ENCODE measurements at places on chromosomes 5 and 9. TPM values are rescaled to one million over a fixed set of nuclear protein-coding genes. Genes with fewer than 3 reads are reported as not detected.

GRCh38 chr5:140169410-140169809, 5.6 kb upstream of the CYSTM1 start:
- no peaks in the 10 kb centered on the region for H3K27me3 ChIP-seq
- H3K36me3 ChIP-seq, result no peaks in the 10 kb centered on the region
- H3K4me3 ChIP-seq, result no peak overlapping the region
- H3K4me1 ChIP-seq, result no peaks in the 10 kb centered on the region
- no peak overlapping the region for H3K27ac ChIP-seq
- no peak for DNase-seq

DNA sequence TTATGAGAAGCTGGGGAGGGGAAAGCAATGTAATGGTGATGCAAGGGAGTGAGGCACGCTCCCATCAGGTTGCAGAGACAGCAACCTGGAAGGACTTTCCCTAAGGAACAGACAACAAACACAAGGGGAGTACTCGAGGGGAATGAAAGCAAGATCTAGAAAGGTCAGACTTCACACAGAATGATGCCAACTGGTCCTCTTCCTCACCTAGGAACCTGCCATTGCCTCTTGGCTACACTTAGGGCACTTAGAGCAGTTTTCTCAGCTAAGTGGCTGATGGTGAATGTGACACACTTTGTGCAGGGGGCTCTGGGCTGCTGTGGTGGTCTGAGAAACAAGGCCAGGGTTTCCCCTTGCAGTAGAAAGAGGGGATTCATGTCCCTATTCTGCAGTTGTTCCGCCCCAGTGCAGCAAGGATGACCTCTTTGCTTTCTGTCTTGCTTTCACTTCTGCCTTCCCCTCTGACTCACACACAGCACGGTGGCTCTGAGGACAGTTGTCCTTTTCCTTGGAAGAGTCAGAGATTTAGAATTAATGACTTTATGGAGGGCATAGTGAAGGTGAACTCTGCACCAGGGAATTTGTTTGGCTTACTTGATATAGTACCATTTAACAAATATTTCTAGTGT, 394.0 kb upstream of the KLF4 start:
- no peak overlapping the region for H3K4me3 ChIP-seq
- H3K27me3 ChIP-seq, result no peaks in the 10 kb centered on the region
- DNase-seq, result no peak

DNA sequence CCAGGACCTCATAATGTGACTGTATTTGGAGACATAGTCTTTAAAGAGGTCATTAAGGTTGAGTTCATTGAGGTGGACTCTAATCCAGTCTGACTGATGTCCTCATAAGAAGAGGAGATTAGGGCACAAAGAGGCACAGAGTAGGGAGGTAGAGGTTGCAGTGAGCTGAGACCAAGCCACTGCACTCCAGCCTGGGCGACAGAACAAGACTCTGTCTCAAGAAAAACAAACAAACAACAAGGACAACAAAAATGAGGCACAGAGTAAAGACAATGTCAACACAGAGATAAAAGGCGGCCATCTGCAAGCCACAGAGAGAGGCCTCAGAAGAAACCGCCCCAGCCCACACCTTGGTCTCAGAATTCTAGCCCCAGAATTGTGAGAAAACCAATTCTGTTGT, 17.0 kb upstream of the TDRD7 start:
- H3K36me3 ChIP-seq, result no peaks in the 10 kb centered on the region
- H3K27me3 ChIP-seq, result no peaks in the 10 kb centered on the region
- DNase-seq, result no peak
- no peak overlapping the region for H3K27ac ChIP-seq

DNA sequence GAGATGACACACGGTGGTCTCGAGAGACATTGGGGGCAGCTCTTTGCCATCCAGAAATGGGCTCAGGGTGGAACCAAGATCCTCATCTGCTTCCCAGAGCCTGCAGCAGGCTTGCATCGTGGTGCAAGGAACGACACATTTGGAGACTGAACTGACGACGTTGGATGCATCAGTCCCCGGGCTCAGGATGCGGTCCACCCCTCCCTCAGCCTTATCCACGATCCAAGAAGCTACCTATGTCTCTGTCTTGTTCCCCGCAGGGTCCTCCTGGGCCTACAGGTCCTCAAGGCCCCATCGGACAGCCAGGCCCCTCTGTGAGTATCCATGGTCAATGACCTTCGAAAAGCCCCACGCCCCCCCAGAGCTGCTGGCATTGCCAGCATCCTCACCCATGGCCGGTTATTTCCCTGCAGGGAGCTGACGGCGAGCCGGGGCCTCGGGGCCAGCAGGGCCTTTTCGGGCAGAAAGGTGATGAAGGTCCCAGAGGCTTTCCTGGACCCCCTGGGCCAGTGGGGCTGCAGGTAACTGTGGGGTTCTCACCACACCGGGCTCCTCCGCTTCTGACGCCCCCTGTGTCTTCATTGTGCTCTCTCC, 69.4 kb upstream of the FCN2 start:
- no peaks in the 10 kb centered on the region for H3K4me1 ChIP-seq
- H3K27me3 ChIP-seq, result no peaks in the 10 kb centered on the region
- no peak overlapping the region for H3K27ac ChIP-seq

DNA sequence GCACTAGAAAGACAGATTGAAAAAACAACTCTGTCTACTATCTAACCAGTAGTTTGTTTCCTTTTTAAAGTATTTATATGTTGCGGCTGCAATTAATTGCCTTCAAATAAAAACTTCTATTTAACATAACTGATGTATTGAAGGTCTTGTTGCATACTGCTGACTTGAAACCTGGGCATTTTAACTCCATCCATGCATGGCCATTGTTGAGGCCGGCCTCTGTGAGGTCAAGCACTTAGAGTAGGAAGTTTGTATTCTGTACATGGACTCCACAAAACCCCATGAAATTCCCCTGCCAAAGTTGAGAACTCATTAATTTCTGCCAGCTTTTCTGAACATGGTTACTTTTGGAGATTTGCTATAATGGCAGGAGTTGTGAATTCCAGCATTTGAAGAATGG, 150.6 kb downstream of the GAS1 start:
- no peak overlapping the region for H3K4me3 ChIP-seq
- DNase-seq, result no peak
- no peaks in the 10 kb centered on the region for H3K27me3 ChIP-seq
- no peaks in the 10 kb centered on the region for H3K36me3 ChIP-seq
- H3K4me1 ChIP-seq, result no peaks in the 10 kb centered on the region
- H3K27ac ChIP-seq, result peak overlapping the region; percentile 36

DNA sequence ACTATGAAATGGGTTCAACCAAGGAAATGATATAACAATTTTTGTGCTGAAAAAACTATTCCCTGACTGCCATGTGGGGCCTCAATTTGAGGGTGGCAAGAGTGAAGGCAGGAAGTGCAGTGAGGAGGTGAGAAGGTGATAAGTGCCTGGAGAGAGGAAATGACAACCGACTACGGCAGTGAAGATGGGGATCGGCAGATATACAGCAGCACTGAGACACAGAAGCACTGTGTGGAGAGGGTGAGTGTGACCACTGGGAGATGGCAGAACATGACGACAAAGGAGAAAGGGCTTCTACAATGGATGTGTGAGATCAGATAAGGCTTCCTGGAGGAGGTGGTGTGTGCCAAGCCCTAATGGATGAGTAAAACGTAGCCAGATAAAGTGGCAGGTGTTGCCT, 271.8 kb downstream of the TRIM32 start:
- DNase-seq, result no peak
- no peak overlapping the region for H3K27ac ChIP-seq
- no peaks in the 10 kb centered on the region for H3K27me3 ChIP-seq
- no peaks in the 10 kb centered on the region for H3K4me1 ChIP-seq
- H3K36me3 ChIP-seq, result no peaks in the 10 kb centered on the region

DNA sequence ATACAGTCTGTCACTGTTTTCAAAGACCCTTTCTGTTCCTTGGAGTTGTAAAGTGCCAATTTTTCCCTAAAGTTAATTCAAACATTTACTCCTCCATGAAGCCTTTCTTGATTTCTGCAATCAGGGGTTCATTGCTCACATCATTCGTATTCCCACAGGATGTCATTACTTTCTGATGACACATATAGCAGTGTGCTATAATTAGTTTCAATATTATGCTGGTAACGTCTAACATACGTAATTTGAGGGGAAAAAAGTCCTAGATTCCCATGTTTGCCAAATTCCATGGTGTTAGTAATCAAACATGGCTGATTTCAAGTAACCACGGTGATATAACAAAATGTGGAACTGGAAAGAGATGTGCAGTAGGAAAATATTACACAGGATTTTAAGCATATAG, 468.2 kb upstream of the MEF2C start:
- no peak overlapping the region for H3K27ac ChIP-seq
- DNase-seq, result no peak
- H3K27me3 ChIP-seq, result no peaks in the 10 kb centered on the region
- no peak overlapping the region for H3K4me3 ChIP-seq
- no peaks in the 10 kb centered on the region for H3K36me3 ChIP-seq

DNA sequence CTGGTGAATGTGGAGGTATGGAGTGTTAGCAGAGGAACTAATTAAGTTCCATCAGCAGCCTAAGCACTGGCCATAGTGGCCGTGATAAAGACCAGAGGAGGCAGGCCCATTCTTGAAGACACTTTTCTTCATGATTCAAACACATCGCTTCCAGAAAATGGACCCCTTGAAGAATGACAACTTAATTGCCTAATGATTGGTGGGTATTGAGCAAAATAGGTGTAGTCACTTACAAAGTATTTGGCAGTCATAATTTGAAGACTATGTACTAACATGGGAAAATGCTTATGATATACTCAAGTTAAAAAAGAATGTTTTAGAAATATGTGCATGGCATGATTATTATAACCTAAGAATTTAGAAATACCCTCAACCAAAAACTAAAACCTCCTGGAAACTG, 44.8 kb downstream of the MEGF10 start:
- H3K36me3 ChIP-seq, result no peaks in the 10 kb centered on the region
- no peaks in the 10 kb centered on the region for H3K27me3 ChIP-seq
- DNase-seq, result no peak
- no peak overlapping the region for H3K4me3 ChIP-seq
- no peaks in the 10 kb centered on the region for H3K4me1 ChIP-seq
- no peak overlapping the region for H3K27ac ChIP-seq

DNA sequence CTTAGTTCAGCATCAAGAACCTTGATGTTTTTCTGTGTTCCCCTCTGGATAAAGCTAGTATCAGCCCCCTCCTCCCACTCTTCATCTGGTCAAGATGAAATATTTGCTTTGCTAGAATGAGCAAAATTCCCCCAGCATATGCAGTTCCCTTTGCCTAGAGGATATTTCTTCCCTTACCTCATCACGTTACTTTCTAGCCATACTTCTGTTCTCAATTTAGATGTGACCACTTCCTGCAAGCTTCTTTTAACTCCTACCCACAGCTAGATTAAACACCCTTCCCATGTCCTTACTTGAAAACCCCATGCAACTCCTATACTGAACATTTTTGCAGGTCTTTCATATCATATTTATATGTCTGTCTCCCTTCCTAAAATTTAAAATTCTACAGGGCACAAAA, 178.9 kb upstream of the TUSC1 start:
- H3K27me3 ChIP-seq, result no peaks in the 10 kb centered on the region
- no peak for DNase-seq

DNA sequence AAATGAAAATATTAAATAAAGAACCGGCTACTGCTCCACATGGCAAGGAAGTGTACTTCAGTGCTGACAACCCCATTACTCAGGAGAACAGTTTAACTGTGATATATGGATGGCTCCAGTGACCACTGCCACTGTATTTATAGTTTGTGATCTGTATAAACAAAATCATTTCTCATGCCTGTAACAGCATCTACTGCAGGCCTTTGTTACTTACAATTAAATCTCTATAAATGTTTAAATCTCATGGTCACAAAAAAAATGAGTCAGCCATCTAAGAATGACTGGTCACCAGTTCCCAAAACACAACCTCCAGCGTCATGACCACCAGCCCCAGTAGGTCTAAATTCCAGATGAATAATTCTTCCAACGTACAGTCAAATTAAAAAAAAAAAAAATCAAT, 24.6 kb downstream of the SERINC5 start:
- no peaks in the 10 kb centered on the region for H3K4me1 ChIP-seq
- no peak overlapping the region for H3K4me3 ChIP-seq
- no peak overlapping the region for H3K27ac ChIP-seq
- H3K36me3 ChIP-seq, result no peaks in the 10 kb centered on the region
- no peaks in the 10 kb centered on the region for H3K27me3 ChIP-seq
- no peak for DNase-seq

GRCh38 chr5:169778622-169779596, 141.8 kb downstream of the DOCK2 start:
- no peak overlapping the region for H3K4me3 ChIP-seq
- no peaks in the 10 kb centered on the region for H3K36me3 ChIP-seq
- no peaks in the 10 kb centered on the region for H3K27me3 ChIP-seq
- DNase-seq, result no peak
- no peaks in the 10 kb centered on the region for H3K4me1 ChIP-seq

DNA sequence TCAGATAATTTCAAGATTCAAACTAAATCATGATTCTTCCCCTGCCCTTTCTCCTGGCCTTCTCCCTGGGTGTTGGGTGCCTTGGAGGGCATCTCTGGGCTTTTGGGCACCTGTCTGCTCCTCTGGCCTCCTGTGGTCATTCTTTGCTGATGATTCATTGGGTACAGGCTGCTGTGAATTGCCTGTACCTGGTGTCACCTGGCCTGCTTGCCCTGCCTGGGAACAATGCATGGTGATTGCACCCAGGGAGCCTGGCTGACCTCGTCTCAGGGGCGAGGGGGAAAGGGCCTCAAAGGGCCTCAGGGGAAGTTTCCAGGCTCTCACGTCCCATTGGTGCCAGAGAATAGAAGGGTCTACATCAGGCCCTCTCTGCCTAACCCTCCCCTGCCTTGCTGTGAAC, 20.1 kb upstream of the CKMT2 start:
- H3K27me3 ChIP-seq, result no peaks in the 10 kb centered on the region
- H3K36me3 ChIP-seq, result no peaks in the 10 kb centered on the region
- no peaks in the 10 kb centered on the region for H3K4me1 ChIP-seq
- H3K27ac ChIP-seq, result no peak overlapping the region

GRCh38 chr5:173878224-173878967, 9.8 kb upstream of the CPEB4 start:
- H3K4me1 ChIP-seq, result peaks cover 4% of the 10 kb centered on the region
- H3K4me3 ChIP-seq, result no peak overlapping the region
- H3K27me3 ChIP-seq, result no peaks in the 10 kb centered on the region
- H3K36me3 ChIP-seq, result no peaks in the 10 kb centered on the region
- H3K27ac ChIP-seq, result peak overlapping the region; percentile 49

- H3K27me3 ChIP-seq, result no peaks in the 10 kb centered on the region
- no peak overlapping the region for H3K27ac ChIP-seq
- no peaks in the 10 kb centered on the region for H3K4me1 ChIP-seq
- DNase-seq, result peak; percentile 59
- no peaks in the 10 kb centered on the region for H3K36me3 ChIP-seq
These were observed 128.3 kb upstream of the CCNH start for GRCh38 chr5:87541033-87541432.

Gene SYNPO
- total RNA-seq, result 6.3 TPM

Gene SPATA6L
- total RNA-seq, result 14.4 TPM

Gene CCDC171
- total RNA-seq, result 4.8 TPM

Data from breast epithelium (tissue), 4 donors.